Right cardiac atrium (tissue), 5 donors: ENCODE measurements at places on chromosomes 2 and 18. TPM values are rescaled to one million over a fixed set of nuclear protein-coding genes. Genes with fewer than 3 reads are reported as not detected.
A peak's percentile ranks its signal among the peaks of the same experiment; 100 is the strongest.

GRCh38 chr2:54516842-54517241, 60.7 kb downstream of the SPTBN1 start:
- DNase-seq: no peak

GRCh38 chr2:197159661-197160211, 150.8 kb downstream of the ANKRD44 start:
- DNase-seq: no peak

- no peak for DNase-seq
Measured at GRCh38 chr18:9731380-9731779, 23.3 kb downstream of the RAB31 start.

DNA sequence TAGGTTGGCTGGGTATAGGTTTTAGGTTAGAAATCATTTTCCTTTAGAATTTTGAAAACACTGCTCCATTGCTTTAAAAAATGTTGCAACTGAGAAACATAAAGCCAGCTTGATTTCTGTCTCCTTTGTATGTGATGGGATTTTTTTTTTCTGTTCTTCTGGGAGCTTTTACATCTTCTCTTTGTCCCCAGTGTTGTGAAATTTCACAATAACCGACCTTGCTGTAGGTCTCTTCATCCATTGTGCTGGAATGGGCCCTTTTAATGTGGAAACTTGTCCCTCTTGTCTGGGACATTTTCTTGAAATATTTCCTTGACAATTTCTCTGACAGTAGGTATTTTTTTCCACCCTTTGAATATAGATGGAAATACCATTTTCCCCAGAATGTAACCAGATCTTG, 44.0 kb upstream of the LAPTM4A start:
- no peak for DNase-seq

DNA sequence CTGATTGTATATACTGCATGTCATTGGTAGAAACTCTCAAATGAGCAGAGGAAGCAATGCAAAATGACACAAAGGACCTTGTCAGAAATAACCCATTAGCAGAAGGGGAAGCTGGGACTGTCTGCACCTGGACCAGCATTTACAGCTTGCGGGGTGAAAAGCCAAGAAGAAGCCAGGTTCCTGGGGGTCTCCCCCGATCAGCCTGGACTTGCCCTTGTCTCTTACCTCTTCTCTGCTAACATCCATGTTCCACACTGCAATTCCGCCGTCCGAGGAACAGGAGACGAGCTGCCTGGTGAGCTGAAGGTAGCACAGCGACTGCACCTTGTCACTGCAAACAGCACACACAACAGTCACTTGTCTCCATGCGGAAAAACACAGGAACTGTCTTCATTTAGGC, 51.1 kb downstream of the WDFY1 start:
- no peak for DNase-seq

The SULT1C2 gene
- total RNA-seq: 0.20 TPM

GRCh38 chr2:173027181-173028128, 48.2 kb upstream of the MAP3K20 start:
- DNase-seq: peak; percentile 81

DNA sequence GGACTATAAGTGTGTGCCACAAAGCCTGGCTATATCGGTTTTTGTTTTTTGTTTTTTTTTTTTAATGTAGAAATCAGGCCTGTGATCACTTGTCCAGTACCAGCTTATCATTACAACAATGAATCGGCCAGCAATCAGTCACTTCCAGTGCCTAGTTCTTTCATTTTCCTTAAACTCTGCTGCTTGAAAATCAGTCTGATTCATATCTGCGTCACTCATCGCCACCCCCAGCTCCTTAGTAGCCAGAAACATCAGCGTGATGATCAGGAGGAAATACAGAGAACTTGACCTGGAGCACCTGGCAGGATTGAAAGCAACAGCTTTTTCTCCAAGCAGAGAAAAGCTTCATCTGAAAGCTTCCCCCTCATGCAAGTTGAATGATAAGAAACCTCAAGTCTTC, 75.4 kb downstream of the SPTBN1 start:
- DNase-seq: no peak
